Activated CD4-positive, alpha-beta memory T cell treated with anti-CD3 and anti-CD28 coated beads for 36 hours (primary cell): ENCODE measurements at places on chromosomes 1 and 21. TPM values are rescaled to one million over a fixed set of nuclear protein-coding genes. Genes with fewer than 3 reads are reported as not detected.

SCP2 gene
- 81.1 TPM for total RNA-seq

FMO2 gene
- total RNA-seq: not detected

C1orf35 gene
- total RNA-seq: 21.9 TPM

MT1HL1 gene
- not detected for total RNA-seq

ALG14 gene
- 4.3 TPM for total RNA-seq

UBXN10 gene
- total RNA-seq: 0.53 TPM

BTG3 gene
- 43.4 TPM for total RNA-seq

SH2D5 gene
- 0.07 TPM for total RNA-seq

SAMSN1 gene
- 47.5 TPM for total RNA-seq

CSF3R gene
- total RNA-seq: not detected

IL6R gene
- total RNA-seq: 30.5 TPM

CAMK1G gene
- total RNA-seq: 0.69 TPM

TFF2 gene
- not detected for total RNA-seq

PIGK gene
- total RNA-seq: 23.9 TPM
